ENCODE measurements at places on chromosomes 2 and 18.

DNA sequence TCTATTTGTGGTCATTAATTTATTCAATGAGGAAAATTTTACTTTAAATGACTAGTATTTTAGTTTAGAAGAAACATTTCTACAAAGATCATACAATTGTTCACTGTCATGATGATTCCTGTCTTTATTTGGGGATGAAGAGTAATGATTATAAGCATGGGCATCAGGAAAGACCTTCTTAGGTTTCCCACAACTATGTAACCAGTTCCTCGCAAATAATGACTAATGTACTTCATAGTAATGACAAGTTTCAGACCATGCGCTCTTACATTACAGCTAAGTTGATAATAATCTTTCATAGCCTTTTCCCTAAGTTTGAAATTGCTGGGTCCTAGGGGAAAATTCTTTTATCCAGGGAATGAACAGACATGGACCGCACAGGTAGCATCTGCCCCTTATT lies 90.5 kb downstream of the MYO5B start:
- no peak for DNase-seq

GRCh38 chr18:23992089-23992940 lies 22.2 kb upstream of the TTC39C start:
- DNase-seq, result no peak

- no peak for DNase-seq
Observed at GRCh38 chr18:45122506-45122905, 441.8 kb downstream of the SETBP1 start.

- no peak for DNase-seq
Observed at GRCh38 chr2:100548771-100549170, 14.0 kb upstream of the PDCL3 start.

GRCh38 chr2:236085647-236086046 lies 82.5 kb downstream of the GBX2 start:
- no peak for DNase-seq

- DNase-seq, result no peak
Observed at GRCh38 chr18:2923464-2923863, 76.7 kb downstream of the EMILIN2 start.

DNA sequence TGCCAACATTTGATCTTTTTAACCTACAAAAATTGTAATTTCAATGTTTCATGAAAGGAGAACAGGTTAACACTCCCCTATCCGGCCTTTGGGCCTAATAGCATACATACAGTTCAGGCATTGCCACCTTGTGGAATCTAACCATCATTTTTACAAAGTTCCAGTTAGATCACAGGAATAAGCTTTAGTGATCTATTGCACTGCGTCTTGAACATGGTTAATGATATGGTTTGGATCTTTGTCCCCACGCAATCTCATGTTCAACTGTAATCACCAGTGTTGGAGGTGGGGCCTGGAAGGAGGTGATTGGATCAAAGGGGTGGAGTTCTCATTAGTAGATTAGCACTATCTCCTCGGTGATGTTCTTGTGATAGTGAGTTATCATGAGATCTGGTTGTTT lies 58.2 kb upstream of the NEUROD1 start:
- DNase-seq, result no peak

GRCh38 chr2:121266543-121267106 lies 18.4 kb downstream of the TFCP2L1 start:
- no peak for DNase-seq

- DNase-seq, result no peak
Observed at GRCh38 chr18:58525928-58526424, 102.9 kb downstream of the ALPK2 start.

- DNase-seq, result no peak
Observed at GRCh38 chr2:41194230-41194629, 742.3 kb upstream of the SLC8A1 start.

DNA sequence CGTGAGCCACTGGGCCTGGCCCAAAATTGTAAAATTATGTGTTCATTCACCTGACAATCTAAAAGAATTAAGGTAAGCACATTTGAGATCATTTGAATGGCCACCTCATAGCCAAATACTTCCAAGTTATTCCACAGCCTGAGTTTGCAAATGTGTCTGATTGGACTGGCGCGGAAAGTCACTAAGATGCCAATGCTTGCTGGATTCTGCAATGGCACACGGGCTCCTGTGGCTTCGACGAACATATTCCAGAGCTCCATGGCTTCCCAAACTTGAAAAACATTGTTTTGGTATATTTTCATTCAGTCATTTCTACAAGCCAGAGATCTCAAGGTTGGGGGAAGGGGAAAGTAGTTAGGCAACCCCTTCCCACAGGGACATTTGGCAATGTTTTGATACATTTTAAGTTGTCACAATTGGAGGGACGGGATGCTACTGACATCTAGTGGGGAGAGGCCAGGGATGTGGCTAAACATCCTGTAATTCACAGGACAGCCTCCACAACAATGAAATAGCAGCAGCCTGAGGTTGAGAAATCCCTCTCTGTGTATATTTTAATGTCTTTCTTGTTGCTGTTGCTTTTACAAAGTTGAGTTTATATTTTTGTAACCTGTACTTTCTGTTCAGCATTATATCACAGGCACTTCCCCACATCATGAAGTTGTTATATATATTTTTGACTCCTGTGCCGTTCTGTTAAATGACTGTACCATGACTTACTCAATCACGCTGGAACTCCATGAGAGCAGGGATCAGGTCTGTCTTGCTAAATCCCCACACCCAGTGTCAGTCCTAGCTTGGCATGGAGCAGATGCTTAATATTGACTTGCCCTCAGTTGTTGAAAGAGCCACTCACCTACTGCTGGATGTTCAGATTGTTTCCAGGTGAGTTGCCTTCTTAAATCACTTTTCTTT lies 56.9 kb downstream of the COL4A4 start:
- DNase-seq, result no peak

GRCh38 chr18:2905854-2906703 lies 59.3 kb downstream of the EMILIN2 start:
- no peak for DNase-seq

DNA sequence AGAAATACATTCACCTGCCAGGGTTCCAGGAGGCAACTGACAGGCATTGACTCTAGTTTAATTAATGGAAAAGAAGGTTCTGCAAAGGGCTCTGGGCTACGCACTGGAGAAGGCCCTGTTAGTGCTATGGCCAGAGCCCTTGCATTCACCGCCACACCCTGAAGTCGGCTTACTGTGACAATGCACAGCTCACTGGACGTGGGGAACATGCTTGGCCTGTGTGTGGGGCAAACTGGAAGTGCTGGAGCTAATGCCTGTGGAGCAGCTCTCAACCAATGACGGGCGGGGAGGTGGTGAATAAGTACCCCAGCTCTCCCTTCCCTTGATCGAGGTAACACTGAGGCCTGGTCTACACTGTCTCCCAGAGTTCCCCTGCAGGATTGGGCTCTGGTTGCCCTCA lies 209.8 kb downstream of the HAUS1 start:
- no peak for DNase-seq

GRCh38 chr18:78129260-78129659 lies 850.4 kb upstream of the SALL3 start:
- no peak for DNase-seq

GRCh38 chr18:21604671-21605070 lies 4.2 kb upstream of the ESCO1 start:
- DNase-seq, result no peak

GRCh38 chr18:27674411-27674810 lies 489.3 kb upstream of the CHST9 start:
- DNase-seq, result no peak

DNA sequence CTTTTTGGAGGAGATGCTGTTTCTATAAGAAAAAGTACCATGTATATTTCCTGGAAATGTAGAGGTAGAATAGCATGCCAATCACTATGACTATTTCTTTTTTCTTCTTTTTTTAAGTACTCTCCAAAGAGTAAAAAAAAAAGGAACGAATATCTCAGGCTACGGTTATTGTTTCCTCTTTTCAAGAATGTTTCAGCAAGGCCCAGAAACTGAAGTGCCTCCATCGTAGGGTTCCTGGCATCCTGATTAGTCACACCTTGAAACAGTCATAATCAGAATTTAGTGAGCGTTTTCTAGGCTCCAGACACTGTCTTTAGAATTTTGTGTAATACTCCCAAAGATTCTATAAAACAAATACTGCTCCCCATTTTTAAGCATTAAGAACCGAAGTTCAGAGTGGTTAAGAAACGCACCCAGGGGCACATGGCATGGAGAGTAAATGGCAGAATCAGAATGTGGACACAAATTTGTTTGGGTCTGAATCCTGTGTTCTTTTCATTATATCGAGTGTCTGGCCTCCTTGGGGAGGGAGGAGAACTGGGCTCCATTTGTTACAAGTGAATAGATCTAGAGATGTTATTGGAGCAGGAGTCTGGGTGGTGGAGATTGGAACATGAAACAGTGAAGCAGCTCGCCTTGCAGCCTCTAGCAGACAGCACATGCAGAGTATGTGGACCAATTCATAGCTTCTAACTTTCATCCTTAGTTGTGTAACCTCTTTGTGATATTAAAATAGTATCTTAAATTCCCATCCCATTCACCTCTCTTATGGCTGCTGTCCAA lies 26.7 kb downstream of the ZEB2 start:
- no peak for DNase-seq

GRCh38 chr2:222358876-222359275 lies 60.1 kb upstream of the PAX3 start:
- no peak for DNase-seq

GRCh38 chr2:6524691-6525474 lies 340.8 kb downstream of the CMPK2 start:
- DNase-seq, result no peak

- DNase-seq, result no peak
Observed at GRCh38 chr2:121888189-121888557, 132.7 kb downstream of the TSN start.

DNA sequence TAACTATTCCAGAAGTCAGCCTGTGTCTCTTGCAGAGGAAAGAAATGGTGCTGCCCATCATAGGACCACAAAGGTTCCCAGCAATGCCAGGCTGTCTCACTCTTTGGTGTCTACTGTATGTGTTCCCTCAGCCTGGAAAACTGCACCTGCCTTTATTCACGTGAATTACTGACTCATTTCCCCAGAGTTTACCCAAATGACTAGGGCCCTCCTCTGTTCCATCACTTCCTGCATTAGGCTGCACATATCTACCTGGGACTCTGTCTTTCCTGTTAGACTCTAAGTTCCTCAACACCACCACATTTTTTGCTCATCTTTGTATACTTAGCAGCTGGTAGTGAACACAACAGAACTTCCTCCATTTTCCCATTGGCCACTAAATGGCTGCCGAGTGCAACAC lies 188.3 kb downstream of the FHOD3 start:
- no peak for DNase-seq

DNA sequence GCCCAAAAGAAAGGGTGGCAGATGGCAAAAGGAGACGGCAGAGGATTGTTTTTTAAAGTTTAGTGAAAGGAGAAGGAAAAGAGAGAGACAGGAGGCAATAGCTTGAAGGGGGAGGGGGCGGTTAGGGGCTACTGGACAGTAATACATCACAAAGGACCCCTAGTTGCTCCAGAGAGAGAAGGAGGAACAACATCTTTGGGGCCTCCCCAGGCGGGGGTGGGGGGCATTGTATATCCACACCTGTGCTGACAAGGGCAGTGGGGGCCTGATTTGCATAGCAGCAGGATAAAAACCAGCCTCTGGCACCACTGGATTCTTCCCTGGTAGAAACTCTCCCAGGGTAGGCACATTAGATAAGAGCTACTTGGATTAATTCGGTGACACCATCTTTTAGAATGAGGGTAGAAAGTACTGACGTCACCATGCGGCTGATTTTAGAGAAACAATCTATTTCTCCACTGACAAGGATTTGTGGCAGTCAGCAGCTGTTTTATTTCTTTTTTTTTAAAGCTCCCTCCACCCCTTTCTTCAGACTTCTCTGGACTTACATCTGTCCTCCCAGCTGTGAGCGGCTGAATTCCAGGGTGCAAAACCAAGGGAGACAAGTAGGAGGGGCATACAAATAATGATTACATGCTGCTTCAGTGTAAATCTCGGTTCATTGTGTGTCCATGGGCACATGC lies 199.8 kb upstream of the NRP2 start:
- DNase-seq, result no peak

- DNase-seq, result no peak
Observed at GRCh38 chr18:7728297-7728696, 161.2 kb downstream of the PTPRM start.

DNA sequence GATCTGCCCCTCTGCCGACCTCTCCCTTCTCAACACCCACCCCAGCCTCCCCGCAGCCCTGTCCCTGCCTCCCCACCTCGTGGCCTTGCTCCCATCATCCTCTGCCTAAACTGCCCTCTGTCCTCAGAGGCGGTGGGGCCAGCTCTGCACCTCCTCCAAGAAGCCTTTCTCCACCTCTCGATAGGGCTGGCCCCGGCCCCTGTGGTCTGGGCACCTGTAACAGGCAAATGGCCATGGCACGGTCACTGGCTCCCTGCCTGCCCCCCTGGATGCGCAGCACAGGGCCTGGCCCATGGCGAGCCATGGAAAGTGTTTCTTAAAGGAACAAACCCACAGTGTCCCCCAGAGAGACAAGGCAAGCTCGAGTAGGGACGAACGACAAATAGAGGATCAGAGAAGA lies 42.0 kb downstream of the MYO7B start:
- no peak for DNase-seq

DNA sequence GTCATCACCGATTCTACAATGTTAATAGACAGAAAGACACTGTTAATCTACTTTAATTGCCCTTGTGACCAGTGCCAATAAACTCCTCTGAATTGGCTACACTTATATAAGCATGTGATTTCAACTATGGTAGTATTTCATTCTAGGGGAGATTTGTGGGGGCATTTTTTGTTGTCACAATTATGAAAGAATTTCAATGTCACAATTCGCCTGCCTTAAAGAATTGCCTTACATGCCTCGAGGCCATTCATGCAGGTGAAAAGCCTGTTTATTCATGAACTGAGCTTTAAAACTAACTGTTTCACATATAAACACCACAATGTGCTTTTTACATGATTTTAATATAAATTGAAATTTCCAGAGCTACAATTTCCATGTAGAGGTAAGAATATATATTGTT lies 162.8 kb downstream of the GCA start:
- DNase-seq, result no peak

DNA sequence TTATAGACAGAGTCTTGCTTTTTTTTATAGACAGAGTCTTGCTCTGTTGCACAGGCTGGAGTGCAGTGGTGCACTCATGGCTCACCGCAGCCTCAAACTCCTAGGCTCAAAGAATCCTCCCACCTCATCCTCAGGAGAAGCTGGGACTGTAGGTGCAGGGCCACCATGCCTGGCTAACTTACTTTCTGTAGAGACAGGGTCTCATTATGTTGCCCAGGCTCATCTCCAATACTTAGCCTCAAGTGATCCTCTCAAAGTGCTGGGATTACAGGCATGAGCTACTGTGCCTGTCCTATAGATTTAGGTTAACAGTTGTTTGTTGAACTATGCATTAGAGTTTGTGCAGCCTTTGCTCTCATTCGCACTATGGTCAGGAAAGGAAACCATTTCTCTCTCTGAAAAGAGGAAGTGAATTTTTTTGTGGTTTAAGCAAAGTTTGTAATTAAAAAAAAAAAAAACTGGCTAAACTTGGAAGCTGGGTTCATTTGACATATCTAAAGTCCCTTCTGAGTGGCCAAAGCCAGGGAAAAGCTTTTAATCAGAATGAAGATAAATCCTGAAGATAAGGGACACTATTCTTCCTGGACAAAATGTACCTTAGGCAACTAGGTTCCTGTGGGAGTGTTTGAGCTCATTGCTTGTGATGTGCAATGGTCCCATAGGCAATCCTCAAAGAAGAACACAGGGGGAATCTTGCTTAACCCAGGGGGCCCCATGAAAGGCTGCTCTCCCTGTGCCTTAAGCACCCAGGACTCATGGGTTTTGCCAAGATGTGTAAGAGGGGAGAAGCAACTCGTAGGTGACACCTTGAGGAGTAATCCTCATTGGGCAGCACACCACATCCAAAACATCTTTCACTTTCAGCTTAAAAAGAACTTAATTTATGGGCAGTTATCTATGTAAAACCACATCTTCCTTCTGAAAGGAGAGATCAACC lies 201.7 kb downstream of the MREG start:
- no peak for DNase-seq

- no peak for DNase-seq
Observed at GRCh38 chr2:10721396-10722251, at the start of gene ATP6V1C2. TSS of gene ATP6V1C2 (plus strand) at chr2:10721630. CDS start at chr2:10722850, 1,220 bp downstream.
